ENCODE measurements at places on chromosomes 1 and 21.

- DNase-seq, result no peak
Observed at GRCh38 chr1:182968836-182969734, 16.1 kb upstream of the SHCBP1L start.

GRCh38 chr1:75135573-75136194 is 1.5 kb downstream of the LHX8 start:
- peak; percentile 21 for DNase-seq

DNA sequence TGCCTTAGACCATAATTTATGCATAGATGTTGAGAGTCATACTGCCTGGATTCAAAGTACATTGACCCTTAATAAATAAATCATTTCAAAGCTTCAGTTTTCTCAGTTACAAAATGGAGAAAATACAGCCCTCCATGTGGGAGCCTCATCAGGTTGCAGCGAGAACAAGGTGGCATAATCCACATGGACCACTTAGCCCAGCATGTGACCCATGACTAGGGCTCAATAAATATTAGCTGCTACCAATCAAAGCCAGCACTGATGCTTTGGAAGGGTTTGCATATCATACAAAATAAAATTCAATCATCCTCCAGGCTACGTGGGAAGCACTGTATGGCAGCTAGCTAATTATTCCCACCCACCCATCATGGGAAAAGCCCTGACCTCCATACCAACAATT is 33.5 kb upstream of the RGS7 start:
- no peak for DNase-seq

DNA sequence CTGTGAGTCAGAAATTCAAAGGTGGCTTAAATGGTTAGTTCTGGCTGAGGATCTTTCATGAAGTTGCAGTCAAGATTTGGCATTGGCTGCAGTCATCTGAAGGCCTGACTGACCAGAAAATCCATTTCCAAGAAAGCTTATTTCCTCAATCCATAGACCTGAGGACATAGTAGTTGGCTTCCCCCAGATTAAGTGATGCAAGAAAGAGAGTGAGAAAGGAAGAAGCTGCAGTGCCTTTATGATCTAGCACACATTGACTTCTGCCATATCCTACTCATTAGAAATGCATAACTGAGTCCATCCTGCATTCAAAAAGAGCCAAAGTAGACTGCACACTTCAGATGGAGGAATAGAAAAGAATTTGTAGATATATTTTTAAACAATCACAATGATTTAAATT is 222.6 kb downstream of the COL24A1 start:
- no peak for DNase-seq

GRCh38 chr21:15826147-15826780 is 96.5 kb downstream of the USP25 start:
- DNase-seq, result peak; percentile 60

DNA sequence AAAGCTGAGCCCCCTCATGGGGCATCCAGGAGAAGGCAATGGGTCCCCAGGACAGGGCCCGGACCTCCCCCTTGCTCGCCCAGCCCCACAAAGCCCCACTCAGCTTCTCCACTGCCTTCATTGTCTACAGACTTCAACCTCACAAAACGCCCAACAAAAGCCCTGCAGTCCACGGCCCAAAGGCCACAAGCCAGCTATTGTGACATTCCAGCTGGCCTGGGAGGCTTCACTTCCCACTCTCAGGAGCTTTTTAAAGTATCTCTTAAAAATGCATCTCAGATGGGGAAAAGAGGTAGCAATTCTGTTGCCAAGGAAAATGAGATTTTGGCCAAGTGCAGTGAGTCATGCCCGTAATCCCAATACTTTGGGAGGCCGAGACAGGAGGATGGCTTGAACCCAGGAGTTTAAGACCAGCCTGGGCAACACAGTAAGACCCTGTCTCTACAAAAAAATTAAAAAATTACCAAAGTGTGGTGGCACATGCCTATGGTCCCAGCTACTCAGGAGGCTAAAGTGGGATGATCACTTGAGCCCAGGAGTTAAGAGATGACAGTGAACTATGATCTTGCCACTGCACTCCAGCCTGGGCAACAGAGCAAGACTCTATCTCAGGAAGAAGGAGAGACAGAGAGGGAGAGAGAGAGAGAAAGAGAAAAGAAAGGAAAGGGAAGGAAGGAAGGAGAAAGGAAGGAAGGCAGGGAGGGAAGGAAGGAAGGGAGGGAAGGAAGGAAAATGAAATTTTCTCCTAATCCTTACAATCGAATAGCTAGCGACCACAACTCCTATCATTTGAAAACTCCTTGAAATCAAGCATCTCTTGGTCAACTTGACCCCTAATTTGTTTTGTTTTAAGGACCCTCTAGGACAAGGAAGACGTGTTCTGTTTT is 31.4 kb upstream of the TARDBP start:
- no peak for DNase-seq

- no peak for DNase-seq
Observed at GRCh38 chr1:151944126-151944856, 35.0 kb upstream of the THEM4 start.

- DNase-seq, result no peak
Observed at GRCh38 chr1:36034692-36035091, 49.2 kb upstream of the TEKT2 start.

- no peak for DNase-seq
Observed at GRCh38 chr1:21759818-21760217, 23.1 kb downstream of the USP48 start.

DNA sequence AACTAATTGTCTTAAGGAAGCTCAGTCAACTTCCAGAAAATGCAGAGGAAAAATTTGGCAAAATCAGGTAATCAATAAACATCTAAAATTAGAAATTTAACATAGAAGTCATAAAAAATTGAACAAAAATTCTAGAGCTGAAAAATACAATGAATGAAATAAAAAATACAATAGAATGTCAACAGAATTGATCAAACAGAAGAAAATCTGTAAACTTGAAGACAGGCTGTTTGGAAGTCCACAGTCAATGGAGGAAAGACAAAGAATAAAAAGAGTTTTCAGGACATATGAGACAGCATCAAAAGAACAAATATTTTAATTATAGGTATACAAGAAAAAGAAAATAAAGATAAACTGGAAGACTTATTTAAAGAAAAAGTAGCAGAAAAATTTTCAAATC is 469.0 kb downstream of the RWDD3 start:
- DNase-seq, result no peak

DNA sequence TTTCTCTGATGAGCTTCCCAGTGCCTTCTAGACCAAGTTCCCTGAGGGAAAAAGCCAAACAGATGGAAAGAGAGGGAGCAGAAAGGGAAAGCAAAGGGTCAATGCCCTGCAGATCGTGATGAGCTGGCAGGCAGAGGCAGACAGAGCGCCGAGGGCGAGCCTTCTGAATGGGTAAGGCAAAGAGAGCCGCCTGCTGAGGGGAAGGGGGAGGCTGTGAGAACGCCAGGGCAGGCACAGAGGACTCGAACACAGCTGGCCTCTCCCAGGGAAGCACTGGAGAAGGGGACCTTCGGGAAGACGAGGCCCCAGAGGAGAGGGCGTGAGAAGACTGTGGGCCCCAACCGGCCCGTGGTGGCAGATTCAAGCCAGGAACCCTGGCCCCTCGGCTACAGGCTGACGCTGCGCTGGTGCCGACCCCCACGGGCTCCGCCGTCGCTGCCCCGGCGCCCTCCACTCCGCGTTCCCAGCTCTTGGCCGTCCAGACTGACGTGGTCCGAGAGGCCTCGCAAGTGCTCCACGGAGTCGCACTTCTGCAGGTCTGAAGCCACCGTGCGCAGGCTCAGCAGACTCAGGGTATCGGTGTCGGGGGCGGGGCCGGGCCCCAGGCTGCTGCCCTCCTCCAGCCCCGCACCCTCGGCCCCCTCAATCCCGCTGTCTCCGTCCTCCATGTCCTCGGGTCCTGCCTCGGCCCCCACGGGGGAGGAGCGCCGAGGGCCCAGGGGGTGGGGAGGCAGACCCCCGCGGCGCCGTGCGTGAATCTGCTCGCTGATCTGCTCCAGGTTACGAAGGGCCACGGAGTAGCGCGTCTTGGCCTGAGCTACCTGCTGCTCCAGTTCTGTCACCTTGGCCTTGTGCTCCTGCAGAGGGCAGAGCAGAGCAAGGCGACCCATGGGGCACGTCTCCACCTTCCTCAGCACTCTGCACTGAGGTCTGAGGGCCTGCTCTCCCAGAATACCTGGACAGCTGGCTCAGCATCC is 13.9 kb downstream of the SH3BP5L start:
- no peak for DNase-seq

GRCh38 chr1:159828581-159829272 is 2.1 kb downstream of the SLAMF8 start:
- no peak for DNase-seq

GRCh38 chr1:167676205-167676915 is 45.4 kb upstream of the MPZL1 start:
- DNase-seq, result no peak

- DNase-seq, result no peak
Observed at GRCh38 chr1:109263234-109263596, 13.9 kb downstream of the CELSR2 start.

DNA sequence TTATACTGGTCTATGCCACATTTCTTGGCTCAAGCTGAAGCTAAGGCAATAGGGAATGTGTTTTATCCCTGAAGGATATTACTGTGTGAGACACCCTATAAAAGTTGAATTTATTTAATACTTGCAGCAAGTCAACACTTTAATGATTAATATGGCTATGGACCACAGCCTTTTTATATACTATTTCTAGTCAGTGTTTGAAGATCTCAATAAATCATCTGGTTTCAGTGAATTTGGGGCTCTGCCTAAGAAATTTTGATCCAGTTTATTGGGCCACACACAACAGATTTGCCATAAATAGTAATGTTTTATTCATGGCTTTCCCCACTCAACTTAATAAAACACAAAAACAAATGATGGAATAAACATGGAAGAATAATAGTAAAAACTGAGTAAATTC is 698.3 kb downstream of the ADGRL2 start:
- DNase-seq, result no peak

GRCh38 chr1:22365331-22366295 is 86.0 kb upstream of the ZBTB40 start:
- peak; percentile 70 for DNase-seq

DNA sequence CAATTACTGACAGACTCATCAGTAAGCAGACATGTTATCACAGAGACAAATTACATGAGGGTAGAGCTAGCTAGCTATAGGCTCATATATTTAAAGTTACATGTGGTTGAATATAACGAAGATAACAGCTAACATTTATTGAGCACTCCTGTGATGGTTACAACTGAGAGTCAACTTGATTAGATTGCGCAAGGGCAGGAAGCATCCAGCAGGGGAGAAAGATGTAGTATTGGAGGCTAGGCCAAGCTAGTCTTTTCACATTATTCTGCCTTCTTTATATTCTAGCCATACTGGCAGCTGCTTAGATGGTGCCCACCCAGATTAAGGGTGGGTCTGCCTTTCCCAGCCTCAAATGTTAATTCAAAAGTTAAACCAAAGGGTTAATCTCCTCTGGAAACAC is 37.1 kb downstream of the PIGK start:
- DNase-seq, result no peak

DNA sequence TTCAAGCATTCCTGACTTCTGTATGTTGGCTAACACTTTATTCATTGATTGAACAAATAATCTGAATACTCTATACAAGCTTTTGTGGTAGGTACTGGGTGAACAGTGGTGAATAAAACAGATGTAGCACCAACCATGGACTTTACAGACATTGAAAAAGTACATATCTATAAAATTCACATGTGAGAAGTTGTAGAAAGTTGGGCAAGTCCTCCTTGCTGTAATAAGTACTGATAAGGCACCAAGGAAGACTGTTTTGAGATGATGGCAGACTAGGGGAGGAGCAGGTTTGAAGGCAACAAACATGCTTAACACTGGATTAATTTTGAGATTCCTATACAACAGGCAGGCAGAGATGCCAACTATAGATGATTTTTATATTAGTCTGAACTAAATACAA is 42.4 kb downstream of the RNF2 start:
- no peak for DNase-seq

GRCh38 chr21:36563341-36563926 is 83.5 kb upstream of the CLDN14 start:
- no peak for DNase-seq

- no peak for DNase-seq
Observed at GRCh38 chr21:33109574-33110339, 39.8 kb downstream of the OLIG1 start.

DNA sequence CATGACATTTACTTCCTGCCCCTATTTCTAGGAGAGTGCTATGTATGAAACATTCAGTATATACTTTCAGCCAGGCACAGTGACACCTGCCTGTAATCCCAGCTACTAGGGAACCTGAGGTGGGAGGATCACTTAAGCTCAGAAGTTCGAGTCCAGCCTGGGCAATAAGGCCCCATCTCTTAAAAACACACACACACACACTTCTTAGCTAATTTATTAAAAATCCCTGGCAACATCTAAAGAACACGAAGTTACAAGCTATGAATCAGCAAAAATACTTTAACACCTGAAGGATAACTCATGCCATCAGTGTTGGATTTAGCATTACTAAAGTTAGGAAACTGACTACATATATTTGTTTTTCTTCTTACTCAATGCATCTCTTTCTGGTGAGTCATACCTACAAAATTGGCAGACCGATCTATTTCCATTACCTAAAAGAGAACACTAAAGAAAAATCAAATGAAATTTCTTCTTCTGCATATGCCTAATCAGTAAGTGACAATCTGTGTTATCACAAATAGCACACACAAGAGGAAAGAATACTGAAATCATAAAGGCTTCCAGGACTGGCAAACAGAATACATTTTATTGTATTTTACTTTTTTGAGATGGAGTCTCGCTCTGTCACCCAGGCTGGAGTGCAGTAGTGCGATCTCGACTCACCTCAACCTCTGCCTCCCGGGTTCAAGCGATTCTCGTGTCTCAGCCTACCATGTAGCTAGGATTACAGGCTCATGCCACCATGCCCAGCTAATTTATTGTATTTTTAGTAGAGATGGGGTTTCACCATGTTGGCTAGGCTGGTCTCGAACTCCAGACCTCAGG is 41.4 kb downstream of the RNF115 start:
- DNase-seq, result no peak

- peak; percentile 37 for DNase-seq
Observed at GRCh38 chr1:58041621-58042020, 504.9 kb downstream of the OMA1 start.

DNA sequence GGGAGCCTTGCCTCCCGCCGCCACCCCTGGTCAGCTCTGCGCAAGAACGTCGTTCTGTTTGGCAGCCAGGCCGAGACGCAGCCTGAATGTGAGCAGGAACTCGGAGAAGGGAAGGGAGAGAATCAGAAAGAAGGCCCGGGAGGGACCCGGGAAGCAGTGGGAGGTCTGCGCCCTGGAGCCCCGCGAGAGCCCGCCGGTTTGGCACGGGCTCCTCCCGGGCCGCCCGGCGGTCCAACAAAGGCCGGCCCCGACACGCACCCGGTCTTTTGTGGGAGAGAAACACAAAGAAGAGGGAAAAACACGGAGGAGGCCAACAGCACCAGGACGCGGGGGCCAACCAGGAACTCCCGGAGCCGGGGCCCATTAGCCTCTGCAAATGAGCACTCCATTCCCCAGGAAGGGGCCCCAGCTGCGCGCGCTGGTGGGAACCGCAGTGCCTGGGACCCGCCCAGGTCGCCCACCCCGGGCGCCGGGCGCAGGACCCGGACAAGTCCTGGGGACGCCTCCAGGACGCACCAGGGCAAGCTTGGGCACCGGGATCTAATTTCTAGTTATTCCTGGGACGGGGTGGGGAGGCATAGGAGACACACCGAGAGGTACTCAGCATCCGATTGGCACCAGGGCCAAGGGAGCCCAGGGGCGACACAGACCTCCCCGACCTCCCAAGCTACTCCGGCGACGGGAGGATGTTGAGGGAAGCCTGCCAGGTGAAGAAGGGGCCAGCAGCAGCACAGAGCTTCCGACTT is 2.7 kb upstream of the OLIG2 start:
- DNase-seq, result no peak

- DNase-seq, result no peak
Observed at GRCh38 chr1:13722808-13723360, 22.9 kb downstream of the PRDM2 start.

- DNase-seq, result peak; percentile 43
Observed at GRCh38 chr1:11893907-11894251, 32.3 kb downstream of the KIAA2013 start.

Data from A673 (cell line).